ENCODE measurements at places on chromosomes 3 and 15. TPM values are rescaled to one million over a fixed set of nuclear protein-coding genes. Genes with fewer than 3 reads are reported as not detected.
A peak's percentile ranks its signal among the peaks of the same experiment; 100 is the strongest.

- no peak for DNase-seq
Measured at GRCh38 chr15:78177447-78177873, 28.3 kb downstream of the IDH3A start.

DNA sequence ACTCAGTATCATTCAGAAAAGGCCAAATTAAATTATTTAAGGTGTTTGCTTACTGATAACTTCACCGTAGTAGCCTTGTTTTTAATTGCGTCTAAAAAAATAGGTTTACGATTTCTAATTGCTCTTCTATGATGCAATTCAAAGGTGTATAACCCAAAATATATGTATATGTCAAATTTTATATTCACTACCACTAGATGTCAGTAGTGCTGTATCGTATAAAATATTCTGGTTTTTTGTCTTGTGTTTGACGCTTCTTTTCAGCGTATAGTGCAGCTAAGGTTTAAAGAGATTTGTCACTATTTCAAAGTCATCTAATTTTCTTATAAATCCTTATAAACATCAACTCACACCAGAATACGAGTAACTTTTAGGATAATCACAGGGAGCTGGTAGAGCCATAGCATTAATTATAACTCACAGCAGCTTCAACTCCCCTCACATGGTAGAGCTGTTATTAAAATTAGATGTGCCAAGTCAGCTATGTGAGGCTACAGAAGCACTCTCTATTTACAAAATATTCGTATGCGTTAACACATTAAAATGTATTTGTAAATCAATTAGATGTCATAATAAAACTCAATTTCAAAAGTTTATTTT lies 3.5 kb downstream of the PFN2 start:
- DNase-seq: peak; percentile 59

- no peak for DNase-seq
Measured at GRCh38 chr3:140145528-140145927, 210.5 kb downstream of the CLSTN2 start.

- peak; percentile 59 for DNase-seq
Measured at GRCh38 chr3:139111392-139112229, 66.9 kb upstream of the PRR23C start.

DNA sequence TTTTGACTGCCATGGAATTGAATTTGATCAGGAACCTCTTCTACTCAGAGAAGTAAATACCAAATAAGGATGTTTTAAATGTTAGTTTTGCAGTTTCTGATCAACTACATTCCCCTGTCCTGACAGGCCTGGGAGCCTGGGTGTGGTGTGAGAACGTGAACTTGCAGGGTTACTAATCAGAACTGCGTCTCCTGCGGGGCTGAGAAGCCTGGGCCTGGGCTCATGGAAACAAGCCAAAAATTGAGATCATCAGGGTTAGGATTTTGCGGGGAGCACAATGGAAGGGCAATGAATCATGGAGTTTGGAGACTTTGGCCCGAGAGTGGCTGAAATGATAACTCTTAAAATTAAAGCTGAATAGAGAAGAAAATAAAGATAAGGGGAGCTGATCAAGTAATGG lies 47.8 kb upstream of the C3orf70 start:
- DNase-seq: no peak

- no peak for DNase-seq
Measured at GRCh38 chr15:69522361-69522760, 69.7 kb downstream of the RPLP1 start.

GRCh38 chr3:132966374-132966773 lies 71.8 kb upstream of the TMEM108 start:
- no peak for DNase-seq

DNA sequence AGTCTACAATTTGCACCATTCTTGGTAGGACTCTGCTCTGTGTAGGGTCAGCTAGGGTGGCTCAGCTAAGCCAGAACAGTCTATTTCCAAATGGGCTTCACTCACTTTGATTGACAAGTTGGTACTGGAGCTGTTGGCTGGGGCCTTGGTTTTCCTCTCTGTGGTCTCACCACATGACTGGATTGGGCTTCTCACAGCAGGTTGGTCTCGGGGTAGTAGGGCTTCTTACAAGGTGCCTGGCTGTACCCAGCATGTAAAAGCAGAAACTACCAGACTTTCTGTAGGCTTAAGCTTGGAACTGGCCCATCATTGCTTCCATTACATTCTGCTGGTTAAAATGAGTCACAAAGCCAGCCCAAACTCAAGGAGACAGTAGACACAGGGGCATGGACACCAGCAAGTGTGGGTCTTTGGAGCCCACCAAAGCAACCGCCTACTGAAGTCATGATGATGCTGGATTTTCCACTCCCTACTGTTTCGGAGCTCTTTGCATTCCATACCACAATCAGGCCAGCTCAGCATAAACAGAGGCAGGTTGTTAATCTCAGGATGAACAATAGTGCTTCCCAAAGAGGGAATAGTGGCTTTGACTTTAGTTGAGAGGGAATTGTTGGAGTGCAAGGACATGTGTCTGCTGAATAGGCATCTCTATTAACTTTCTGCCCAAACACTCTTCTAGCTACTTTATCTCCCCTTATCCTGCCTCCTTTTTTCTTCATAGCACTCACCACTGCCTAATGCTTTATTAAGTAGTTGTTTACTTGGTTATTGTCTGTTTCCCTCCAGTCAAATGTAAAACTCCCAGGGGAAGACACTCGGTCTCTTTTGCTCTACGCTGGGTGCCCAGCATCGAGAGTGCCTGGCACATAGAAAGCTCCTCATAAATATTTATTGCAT lies 78.0 kb upstream of the RARB start:
- no peak for DNase-seq

GRCh38 chr3:124858275-124858674 lies 28.9 kb downstream of the ITGB5 start:
- DNase-seq: no peak

DNA sequence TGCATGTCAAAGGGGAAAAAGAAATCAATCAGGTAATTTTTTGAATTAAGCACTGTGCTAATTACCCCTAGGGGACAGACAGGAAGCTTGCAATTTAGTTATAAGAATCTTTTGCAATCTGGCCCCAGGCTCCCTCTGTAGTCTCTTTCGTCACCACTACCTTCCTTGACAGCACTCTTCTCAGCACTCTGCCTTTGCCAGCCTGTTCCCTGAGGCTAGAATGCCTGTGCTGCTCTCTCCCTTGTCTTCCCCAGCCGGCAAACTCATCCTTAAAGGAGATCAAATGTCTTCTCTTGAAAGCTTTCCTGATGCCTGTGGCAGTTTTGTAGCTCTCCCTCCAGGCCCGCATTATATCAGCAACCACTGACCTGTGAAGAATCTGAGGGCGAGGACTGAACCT lies 32.4 kb upstream of the PRTG start:
- DNase-seq: no peak

DNA sequence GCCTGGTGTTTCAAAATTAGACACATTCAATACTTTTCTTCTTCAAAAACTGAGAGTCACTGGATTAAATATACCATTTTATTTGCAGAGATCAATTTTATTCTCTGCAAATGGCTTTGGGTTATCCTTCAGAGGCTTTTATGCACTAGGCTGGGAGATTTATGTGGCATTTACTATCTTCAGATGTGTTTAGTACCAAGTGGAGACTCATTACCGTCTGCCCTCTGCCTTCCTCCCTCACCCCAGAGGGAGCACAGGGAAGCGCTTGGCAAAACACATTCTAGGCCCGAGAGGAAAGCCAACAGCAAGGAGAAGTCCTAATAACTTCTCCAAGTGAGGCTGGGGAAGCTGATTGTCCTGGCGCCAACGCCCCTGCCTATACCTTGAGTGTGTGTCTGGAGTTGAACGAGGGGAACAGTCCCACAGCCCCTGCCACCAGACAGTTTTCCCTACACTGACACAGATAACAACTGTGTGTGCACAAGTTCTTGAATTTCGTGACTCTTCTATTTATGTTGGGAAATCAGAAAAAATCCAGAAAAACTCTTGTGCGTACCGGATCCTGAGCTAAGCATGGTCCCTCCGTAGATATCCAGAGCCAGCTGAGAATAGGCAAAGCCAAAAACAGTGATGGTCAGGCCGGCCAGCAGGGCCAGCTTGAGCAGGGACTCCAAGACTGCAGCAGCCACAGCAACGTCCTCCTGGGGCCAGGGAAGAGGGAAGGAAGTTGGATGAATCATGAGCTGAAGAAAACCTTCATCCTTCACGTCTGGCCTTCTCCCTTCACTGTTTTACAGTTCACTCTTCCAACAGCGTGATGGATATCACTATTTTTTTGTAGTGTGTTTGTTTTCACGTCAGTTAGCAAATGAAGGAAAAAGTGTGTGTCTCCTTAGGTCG lies 26.6 kb downstream of the RFT1 start:
- no peak for DNase-seq

DNA sequence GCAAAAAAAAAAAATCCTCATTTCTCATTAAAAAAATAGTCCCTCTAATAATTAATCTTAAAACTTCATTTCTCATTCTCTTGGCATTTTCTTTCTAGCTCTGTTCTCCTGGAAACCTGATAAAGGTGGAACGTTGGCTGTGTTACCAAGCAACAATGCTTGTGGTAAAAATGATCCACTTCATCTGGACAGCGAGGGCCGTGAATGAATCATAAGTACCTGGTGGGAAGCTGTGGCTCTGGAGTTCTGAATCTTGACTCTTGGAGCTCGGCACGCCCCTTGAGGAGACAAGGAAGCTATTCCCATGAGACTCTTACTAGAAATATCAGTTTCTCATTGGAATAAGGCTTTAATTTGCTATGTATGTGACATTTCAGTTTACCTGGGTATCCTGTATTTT lies 32.5 kb downstream of the BCL2L10 start:
- no peak for DNase-seq

GRCh38 chr15:68885070-68885469 lies 45.3 kb upstream of the SPESP1 start:
- no peak for DNase-seq

- no peak for DNase-seq
Measured at GRCh38 chr3:190318666-190319065, 3.6 kb downstream of the CLDN1 start.

DNA sequence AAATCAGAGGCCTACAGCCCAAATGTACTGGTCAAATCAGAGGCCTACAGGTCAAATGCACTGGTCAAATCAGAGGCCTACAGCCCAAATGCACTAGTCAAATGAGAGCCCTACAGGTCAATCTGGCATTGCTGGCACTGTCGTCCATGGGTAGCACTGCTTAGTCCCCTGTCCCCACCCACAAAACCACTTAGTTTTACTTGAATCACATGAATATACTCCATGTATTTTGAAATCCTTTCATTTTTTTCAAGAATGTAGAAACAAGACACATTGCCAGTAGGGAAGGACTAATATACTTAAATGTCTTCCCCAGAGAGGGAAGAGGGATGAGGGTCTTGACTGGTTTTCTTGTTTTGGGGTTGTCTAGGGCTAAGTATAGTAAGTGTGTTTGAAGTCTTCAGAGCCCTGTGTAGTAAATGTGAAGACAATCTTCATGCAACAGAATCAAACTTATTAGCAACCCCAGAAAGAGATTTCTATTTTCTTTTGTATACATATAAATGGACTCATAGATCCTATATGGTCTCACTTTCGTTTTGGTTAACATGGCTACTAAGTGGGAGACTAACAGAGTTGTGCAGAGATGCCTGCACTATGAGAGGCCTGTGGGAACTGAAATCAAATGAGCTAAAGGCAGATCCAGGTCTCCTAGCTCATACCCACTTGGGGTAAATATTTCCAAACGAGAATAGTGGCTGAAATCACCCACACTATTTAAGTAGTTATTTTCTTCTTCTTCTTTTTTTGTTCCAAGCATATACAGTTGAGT lies 38.3 kb upstream of the DCUN1D1 start:
- no peak for DNase-seq

- DNase-seq: no peak
Measured at GRCh38 chr3:45938043-45938435, 5.2 kb upstream of the CXCR6 start.

DNA sequence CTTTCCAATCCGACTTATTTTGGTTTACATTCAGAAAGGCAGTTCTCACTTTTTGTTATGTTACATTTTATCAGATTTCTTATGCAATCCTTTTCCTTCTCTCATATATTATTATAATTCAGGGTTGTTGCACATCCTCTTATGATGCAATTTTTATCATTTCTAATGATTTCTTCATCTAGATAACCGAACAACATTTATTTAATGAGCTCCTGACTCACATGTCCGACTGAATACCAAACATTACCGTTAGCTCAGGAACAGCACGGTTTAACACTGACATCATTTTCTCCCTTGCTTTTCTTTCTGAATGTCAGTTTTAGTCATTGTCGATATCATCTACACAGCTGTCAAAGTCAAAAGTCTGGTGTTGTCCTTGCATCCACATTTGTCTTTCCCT lies 199.2 kb downstream of the BCHE start:
- no peak for DNase-seq

GRCh38 chr3:168514252-168514651 lies 418.5 kb upstream of the GOLIM4 start:
- DNase-seq: no peak

DNA sequence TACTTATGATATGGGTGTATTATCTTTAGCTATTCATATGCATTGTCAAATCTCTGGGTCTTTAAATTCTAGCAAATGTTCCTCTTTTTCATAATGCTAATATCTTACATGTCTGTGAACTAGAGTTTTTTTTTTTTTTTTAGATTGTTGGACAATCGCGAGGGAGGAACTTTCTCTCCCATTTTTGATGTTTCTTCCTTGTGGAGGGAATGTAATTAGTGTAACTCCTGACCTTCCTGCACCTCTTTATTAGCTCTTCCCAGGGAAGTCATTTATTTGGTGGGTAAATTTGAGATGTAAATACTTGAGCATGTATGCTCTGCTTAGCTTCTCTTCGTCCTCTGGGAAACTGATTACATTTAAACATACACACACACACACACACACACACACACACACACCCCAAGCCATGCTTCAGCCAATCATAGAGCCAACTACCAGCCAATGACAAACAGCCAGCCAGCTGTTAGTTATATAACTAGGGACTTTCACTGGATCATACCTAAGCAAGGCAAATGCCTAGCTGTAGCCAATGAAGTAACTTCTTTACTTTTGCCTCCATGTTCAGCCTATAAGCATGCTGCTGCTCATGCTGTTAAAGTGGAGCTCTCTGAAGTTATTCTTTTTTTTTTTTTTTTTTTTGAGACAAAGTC lies 8.3 kb upstream of the USP8 start:
- no peak for DNase-seq

- DNase-seq: no peak
Measured at GRCh38 chr3:9793161-9793781, 389 bp downstream of the ARPC4 start.

- no peak for DNase-seq
Measured at GRCh38 chr3:175896655-175897054, 1037.5 kb downstream of the NAALADL2 start.

GRCh38 chr3:72171946-72172345 lies 387.0 kb upstream of the PROK2 start:
- DNase-seq: no peak

- DNase-seq: no peak
Measured at GRCh38 chr3:114034787-114035545, 21.4 kb downstream of the CCDC191 start.

Gene TRIM42
- not detected for total RNA-seq

Gene ADGRG7
- not detected for total RNA-seq

Gene UQCC5
- total RNA-seq: 19.0 TPM

Gene MEGF11
- total RNA-seq: 2.6 TPM

Gene CD96
- 2.9 TPM for total RNA-seq

Gene PP2D1
- total RNA-seq: not detected

Gene EPHA3
- 6.2 TPM for total RNA-seq

Gene SNRPN
- total RNA-seq: 67.4 TPM
